ENCODE measurements at places on chromosomes 2 and 18. TPM values are rescaled to one million over a fixed set of nuclear protein-coding genes. Genes with fewer than 3 reads are reported as not detected.

Gene MC2R
- total RNA-seq, result not detected

- peaks cover 3% of the 10 kb centered on the region for H3K27me3 ChIP-seq
- H3K4me3 ChIP-seq, result no peak overlapping the region
- H3K27ac ChIP-seq, result no peak overlapping the region
- DNase-seq, result no peak
Measured at GRCh38 chr18:55462652-55463051, 125.3 kb downstream of the TCF4 start.

Gene RASGRP3
- total RNA-seq, result 487 TPM

- no peaks in the 10 kb centered on the region for H3K4me1 ChIP-seq
- H3K27me3 ChIP-seq, result no peaks in the 10 kb centered on the region
- DNase-seq, result no peak
- H3K36me3 ChIP-seq, result no peaks in the 10 kb centered on the region
- H3K4me3 ChIP-seq, result no peak overlapping the region
Measured at GRCh38 chr2:238475034-238475433, 48.3 kb downstream of the ASB1 start.
